ENCODE measurements at places on chromosomes 1 and 21. TPM values are rescaled to one million over a fixed set of nuclear protein-coding genes. Genes with fewer than 3 reads are reported as not detected.
A peak's percentile ranks its signal among the peaks of the same experiment; 100 is the strongest.

The ARHGEF10L gene
- 57.9 TPM for total RNA-seq

The NIBAN1 gene
- 44.8 TPM for total RNA-seq

The WNT3A gene
- 6.0 TPM for total RNA-seq

The TUFT1 gene
- 10.5 TPM for total RNA-seq

DNA sequence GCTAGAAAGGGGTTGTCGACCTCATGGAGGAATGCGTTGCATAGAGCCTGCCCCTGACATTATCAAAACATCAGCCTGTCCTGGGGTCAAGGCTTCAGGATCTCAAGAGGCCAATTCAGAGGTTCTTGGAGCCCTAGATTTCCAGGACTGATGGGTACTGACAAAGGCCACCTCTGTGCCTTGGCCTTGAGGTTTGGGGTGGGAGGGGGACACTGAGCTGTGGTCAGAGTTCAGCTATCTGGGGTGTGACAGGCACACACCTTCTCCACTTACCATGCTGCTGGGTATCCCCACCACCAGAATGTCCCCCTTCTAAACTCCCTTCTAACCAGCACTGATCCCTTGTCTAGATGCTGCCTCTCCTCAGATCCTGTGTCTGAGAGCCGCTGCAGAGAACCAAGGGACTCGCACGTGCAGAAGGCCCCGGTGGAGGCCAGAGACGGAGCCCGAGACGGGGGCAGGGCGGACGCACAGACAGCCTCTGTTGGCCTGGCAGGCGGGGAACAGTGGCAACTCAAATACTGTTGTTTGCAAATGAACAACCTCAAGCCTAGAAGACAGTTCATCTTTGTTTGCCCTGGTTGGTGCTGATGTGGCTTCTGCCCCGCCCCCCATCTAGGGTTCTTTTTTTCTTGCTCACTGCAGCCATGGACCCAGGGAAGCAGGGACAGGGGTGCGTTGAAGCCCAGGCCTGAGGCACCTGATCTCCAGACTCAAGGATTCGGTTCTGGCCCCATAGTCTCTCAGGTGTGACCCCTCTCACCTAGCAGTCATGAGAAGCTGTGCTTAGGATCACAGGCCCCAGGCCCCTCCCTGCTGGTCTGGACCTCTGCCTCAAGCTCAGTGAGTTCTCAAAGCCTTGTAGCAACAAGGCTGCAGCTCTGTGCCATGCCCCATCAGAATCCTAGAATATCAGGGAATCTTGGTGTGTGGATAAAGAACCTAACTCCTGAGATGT lies 28.1 kb upstream of the CSF1 start:
- no peak for DNase-seq

DNA sequence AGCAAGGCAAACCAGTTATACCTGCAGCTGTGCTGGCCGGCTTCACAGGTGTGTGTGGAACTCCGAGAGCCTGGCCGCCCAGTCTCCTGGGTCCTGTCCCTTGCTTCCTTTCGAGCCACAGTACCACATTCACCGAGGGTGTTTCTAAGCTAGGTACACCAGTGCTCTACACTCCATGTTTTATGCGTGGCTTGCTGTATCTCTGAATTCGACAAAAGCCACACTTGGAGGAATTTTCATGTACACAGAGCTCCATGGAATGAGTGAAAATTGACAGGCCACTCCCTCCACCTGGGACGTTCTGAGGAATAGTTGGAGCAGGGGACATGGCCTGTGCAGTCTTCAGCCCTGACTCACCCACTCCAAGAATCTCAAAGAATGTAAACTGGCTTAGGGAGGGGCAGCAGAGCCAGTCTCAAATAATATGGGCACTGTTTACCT lies 14.0 kb downstream of the ETS2 start:
- peak; percentile 75 for DNase-seq

DNA sequence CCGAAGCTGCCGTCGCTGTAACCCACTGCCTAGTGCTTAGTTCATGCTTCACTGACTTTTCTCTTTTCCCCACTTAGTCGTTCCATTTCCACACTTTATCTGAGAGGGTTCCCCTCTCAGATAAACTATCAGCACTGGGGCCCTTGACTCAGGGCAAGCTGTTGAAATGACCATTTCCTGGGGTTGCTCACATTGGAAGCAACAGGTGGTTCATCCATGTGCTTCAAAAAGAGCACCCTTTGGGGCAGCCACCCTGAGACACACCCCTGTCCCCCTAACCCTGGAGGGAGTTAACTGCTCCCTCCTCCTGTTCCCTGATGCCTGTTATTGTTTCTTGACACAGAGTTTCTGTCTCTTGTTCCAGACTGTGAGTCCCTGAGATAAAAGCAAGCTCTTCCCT lies 107.2 kb downstream of the PTPRU start:
- no peak for DNase-seq

GRCh38 chr1:223143537-223144248 lies 645 bp upstream of the TLR5 start:
- DNase-seq, result peak; percentile 78
